ENCODE measurements at places on chromosomes 12 and 14. TPM values are rescaled to one million over a fixed set of nuclear protein-coding genes. Genes with fewer than 3 reads are reported as not detected.
A peak's percentile ranks its signal among the peaks of the same experiment; 100 is the strongest.

- no peak for DNase-seq
- H3K4me3 ChIP-seq = no peak overlapping the region
- H3K27me3 ChIP-seq = peaks cover 8% of the 10 kb centered on the region
- H3K36me3 ChIP-seq = no peaks in the 10 kb centered on the region
- H3K4me1 ChIP-seq = no peaks in the 10 kb centered on the region
Measured at GRCh38 chr12:75308279-75308678, 21.8 kb downstream of the CAPS2 start.

GRCh38 chr12:131971226-131971625, 21.5 kb downstream of the EP400 start:
- H3K27me3 ChIP-seq = no peaks in the 10 kb centered on the region
- no peak overlapping the region for H3K4me3 ChIP-seq
- no peak for DNase-seq
- peaks cover 2% of the 10 kb centered on the region for H3K4me1 ChIP-seq
- H3K36me3 ChIP-seq = peaks cover 16% of the 10 kb centered on the region

GRCh38 chr12:23472329-23472971, 477.0 kb downstream of the SOX5 start:
- no peak overlapping the region for H3K4me3 ChIP-seq
- no peaks in the 10 kb centered on the region for H3K4me1 ChIP-seq
- no peak for DNase-seq
- no peak overlapping the region for H3K27ac ChIP-seq

- no peak for DNase-seq
- H3K4me1 ChIP-seq = peaks cover 78% of the 10 kb centered on the region
- H3K4me3 ChIP-seq = peak overlapping the region; percentile 87
- H3K27me3 ChIP-seq = no peaks in the 10 kb centered on the region
- H3K27ac ChIP-seq = peak overlapping the region; percentile 99
Measured at GRCh38 chr12:47881826-47882427, 22.9 kb downstream of the VDR start.

DNA sequence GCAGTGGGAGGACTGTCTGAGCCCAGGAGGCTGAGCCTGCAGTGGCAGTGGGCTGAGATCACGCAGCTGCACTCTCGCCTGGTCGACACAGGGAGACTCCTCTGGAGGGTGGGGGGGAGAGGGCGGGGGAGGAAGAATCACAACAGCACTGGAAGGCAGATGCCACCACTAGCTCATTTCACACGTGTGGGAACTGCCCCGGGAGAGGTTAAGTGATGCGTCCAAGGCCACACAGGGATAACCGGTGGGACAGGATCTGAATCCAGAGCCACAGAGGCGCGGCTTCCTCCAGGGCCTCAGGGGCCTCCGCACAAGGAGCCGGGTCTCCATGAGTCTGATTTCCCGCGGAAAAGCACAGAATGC, 20.8 kb downstream of the STX2 start:
- no peaks in the 10 kb centered on the region for H3K27me3 ChIP-seq
- no peak for DNase-seq
- peak overlapping the region; percentile 27 for H3K27ac ChIP-seq
- H3K4me1 ChIP-seq = peaks cover 7% of the 10 kb centered on the region

DNA sequence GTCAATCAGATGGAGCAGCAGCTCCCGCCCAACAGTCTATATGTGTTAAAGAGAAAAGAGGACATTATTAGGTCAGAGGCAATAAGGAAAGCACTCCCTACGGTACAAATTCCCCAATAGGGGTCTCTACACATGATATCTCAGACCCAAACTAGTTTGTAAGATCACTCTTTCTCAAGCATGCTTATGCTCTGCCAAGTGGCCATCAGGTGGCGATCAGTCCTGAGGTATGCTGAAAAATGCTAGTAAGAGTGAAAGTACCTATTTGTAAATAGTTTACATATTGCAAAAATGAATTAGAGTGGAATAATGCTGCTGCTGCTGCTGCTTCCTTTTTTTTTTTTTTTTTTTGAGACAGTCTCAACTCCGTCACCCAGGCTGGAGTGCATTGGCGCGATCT, 61.0 kb downstream of the CPM start:
- H3K27me3 ChIP-seq = no peaks in the 10 kb centered on the region
- no peak for DNase-seq
- H3K4me3 ChIP-seq = no peak overlapping the region
- no peak overlapping the region for H3K27ac ChIP-seq
- H3K4me1 ChIP-seq = peaks cover 13% of the 10 kb centered on the region
- H3K36me3 ChIP-seq = peaks cover 45% of the 10 kb centered on the region

- no peaks in the 10 kb centered on the region for H3K27me3 ChIP-seq
- no peak for DNase-seq
- H3K4me1 ChIP-seq = no peaks in the 10 kb centered on the region
- H3K36me3 ChIP-seq = no peaks in the 10 kb centered on the region
- H3K27ac ChIP-seq = no peak overlapping the region
Measured at GRCh38 chr14:38721822-38722431, 381.1 kb downstream of the SEC23A start.

DNA sequence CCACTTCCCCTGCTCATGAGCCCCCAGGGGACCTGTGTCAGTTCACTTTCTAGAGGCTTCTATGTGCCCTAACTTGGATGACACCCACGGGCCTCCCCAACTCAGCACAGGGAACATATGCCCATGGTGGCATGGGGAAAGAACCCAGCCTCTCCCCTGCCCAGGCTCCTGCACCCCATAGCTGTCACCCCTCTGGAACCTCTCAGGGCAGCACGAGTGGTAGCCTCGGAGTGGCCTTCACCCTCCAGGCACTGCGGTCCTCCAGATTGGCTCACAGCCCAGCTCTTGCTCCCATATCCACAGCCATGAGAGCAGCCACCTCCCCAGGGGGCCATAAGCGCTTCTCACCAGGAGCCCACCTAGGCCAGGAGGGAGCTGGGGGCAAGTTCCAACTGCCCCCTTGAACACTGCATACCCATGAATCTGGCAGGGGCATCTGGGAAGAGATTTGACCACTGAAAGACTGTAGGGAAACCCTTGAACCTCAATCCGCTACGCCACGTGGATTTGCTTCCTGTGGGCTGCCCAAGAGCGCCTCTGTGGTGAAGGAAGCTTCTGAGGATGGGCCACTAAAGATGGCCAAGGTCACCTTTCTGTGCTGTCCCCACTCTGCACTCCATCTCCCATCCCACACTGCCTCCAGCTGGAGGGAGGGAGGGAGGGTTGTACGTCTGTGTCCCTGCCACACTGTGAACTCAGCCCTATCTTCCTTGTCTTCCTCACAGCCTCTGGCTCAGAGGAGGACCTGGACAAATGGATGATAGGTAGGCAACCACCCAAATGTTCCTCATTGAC, 11.9 kb downstream of the PLD4 start:
- no peak overlapping the region for H3K27ac ChIP-seq
- H3K4me3 ChIP-seq = no peak overlapping the region
- H3K36me3 ChIP-seq = no peaks in the 10 kb centered on the region
- peaks cover 2% of the 10 kb centered on the region for H3K4me1 ChIP-seq

GRCh38 chr12:34377243-34378035, 355.1 kb downstream of the ALG10 start:
- no peaks in the 10 kb centered on the region for H3K4me1 ChIP-seq
- DNase-seq = no peak
- H3K36me3 ChIP-seq = peaks cover 4% of the 10 kb centered on the region
- H3K27me3 ChIP-seq = no peaks in the 10 kb centered on the region

GRCh38 chr12:95396849-95397468, 77.0 kb upstream of the METAP2 start:
- H3K4me3 ChIP-seq = no peak overlapping the region
- H3K27me3 ChIP-seq = peaks cover 7% of the 10 kb centered on the region
- no peak overlapping the region for H3K27ac ChIP-seq
- H3K4me1 ChIP-seq = peaks cover 5% of the 10 kb centered on the region
- no peak for DNase-seq
- H3K36me3 ChIP-seq = no peaks in the 10 kb centered on the region

DNA sequence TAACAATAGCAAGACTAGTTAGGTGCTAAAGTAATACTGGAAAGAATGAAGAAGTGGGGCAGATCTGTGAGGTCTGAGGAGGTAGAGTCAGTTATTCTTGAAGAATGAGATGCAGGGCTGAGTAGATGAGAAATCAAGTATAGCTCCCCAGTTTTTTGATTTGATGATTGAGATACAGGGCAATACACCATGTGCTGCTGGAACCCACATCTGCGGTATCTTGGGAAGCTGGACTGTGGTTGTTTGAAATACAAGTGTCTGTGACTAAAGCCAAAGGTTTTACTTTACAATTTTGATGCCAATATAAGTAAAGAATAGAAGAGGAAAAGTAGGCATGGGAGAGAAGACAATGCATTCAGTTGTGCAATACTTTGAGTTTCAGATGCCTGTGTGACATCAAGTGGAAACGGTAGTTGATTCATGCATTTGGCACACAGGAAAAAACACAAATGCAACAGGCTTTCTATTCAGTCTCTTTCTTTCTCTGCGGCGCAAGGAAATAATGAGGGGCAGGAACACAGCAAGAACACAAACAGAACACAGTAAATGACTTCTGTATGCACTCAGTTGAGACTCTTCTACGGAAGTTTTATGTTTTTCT, 190.2 kb upstream of the SLC38A2 start:
- H3K4me3 ChIP-seq = no peak overlapping the region
- DNase-seq = no peak
- H3K36me3 ChIP-seq = peaks cover 42% of the 10 kb centered on the region
- H3K27me3 ChIP-seq = no peaks in the 10 kb centered on the region
- H3K27ac ChIP-seq = no peak overlapping the region

GRCh38 chr14:50362764-50363713, 33.6 kb downstream of the CDKL1 start:
- DNase-seq = peak; percentile 41
- peaks cover 29% of the 10 kb centered on the region for H3K4me1 ChIP-seq

GRCh38 chr14:68630611-68631393, 162.1 kb downstream of the ZFP36L1 start:
- H3K4me1 ChIP-seq = peaks cover 8% of the 10 kb centered on the region
- H3K4me3 ChIP-seq = no peak overlapping the region
- no peaks in the 10 kb centered on the region for H3K36me3 ChIP-seq
- peaks cover 2% of the 10 kb centered on the region for H3K27me3 ChIP-seq
- no peak overlapping the region for H3K27ac ChIP-seq

- no peak for DNase-seq
- H3K27me3 ChIP-seq = no peaks in the 10 kb centered on the region
- no peak overlapping the region for H3K27ac ChIP-seq
Measured at GRCh38 chr14:35051796-35052195, 5.7 kb downstream of the FAM177A1 start.

- no peak overlapping the region for H3K27ac ChIP-seq
- no peaks in the 10 kb centered on the region for H3K36me3 ChIP-seq
- peaks cover 29% of the 10 kb centered on the region for H3K4me1 ChIP-seq
Measured at GRCh38 chr12:46351886-46352650, 20.5 kb downstream of the SLC38A2 start.

GRCh38 chr14:60153991-60154390, 11.2 kb downstream of the DHRS7 start:
- H3K4me1 ChIP-seq = peaks cover 40% of the 10 kb centered on the region
- no peak for DNase-seq
- no peak overlapping the region for H3K4me3 ChIP-seq
- H3K27ac ChIP-seq = peak overlapping the region; percentile 58

GRCh38 chr14:52640137-52640536, 55.2 kb downstream of the ERO1A start:
- H3K27ac ChIP-seq = peak overlapping the region; percentile 66
- H3K4me1 ChIP-seq = peaks cover 11% of the 10 kb centered on the region
- peaks cover under 1% of the 10 kb centered on the region for H3K27me3 ChIP-seq
- no peak for DNase-seq
- H3K4me3 ChIP-seq = no peak overlapping the region
- H3K36me3 ChIP-seq = peaks cover 48% of the 10 kb centered on the region

DNA sequence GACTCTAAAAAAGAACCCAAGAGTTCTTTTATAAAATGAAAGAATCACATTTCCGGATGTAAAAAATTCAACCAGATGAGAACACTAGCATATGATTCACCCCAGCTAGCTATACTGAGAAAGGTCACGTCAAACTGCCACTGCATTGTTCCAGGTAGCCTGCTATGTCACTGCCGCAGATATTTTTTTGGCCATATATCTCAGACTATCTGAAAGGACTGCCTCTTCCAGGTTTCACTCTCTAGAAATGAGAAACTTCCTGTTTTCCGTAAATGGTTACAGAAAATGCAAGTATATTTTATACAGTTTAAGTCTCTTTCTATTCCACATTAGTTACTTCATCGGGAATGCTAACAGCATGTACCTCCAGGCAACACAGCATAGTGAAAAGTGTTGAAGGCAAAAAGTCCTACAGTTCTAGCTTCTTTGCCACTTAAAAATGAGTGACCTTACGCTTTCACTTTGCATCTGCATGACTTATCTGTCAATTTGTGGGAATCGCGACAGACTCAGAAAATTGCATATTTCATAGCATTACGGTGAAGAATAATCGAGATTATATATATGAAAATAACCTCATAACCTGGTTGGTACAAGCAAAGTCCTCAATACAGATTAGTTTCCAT, 105.2 kb downstream of the MED13L start:
- H3K27ac ChIP-seq = peak overlapping the region; percentile 97
- DNase-seq = peak; percentile 41
- H3K36me3 ChIP-seq = peaks cover 2% of the 10 kb centered on the region
- peaks cover 49% of the 10 kb centered on the region for H3K4me1 ChIP-seq

- no peaks in the 10 kb centered on the region for H3K36me3 ChIP-seq
- no peak overlapping the region for H3K4me3 ChIP-seq
- H3K4me1 ChIP-seq = no peaks in the 10 kb centered on the region
- peaks cover 7% of the 10 kb centered on the region for H3K27me3 ChIP-seq
- no peak for DNase-seq
- H3K27ac ChIP-seq = no peak overlapping the region
Measured at GRCh38 chr12:64968989-64969819, 144.8 kb downstream of the TBC1D30 start.

DNA sequence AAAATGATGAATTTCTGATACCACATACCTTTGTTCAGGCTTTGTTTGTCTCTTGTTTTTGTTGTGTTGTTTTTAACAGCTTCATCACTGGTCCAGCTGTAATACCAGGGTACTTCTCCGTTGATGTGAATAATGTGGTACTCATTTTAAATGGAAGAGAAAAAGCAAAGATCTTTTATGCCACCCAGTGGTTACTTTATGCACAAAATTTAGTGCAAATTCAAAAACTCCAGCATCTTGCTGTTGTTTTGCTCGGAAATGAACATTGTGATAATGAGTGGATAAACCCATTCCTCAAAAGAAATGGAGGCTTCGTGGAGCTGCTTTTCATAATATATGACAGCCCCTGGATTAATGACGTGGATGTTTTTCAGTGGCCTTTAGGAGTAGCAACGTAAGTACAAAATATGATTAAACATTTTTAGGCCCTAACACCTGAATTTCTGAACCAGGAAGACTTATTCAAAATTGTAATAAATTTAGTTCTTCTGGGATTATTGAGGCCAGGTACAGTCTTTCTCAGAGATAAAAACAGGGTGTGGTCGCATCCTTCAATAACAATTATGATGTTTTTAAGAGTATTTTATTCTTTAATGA, 22.4 kb downstream of the RXYLT1 start:
- H3K4me1 ChIP-seq = no peaks in the 10 kb centered on the region
- H3K27me3 ChIP-seq = no peaks in the 10 kb centered on the region
- H3K27ac ChIP-seq = no peak overlapping the region

- H3K27me3 ChIP-seq = peaks cover 10% of the 10 kb centered on the region
- H3K36me3 ChIP-seq = no peaks in the 10 kb centered on the region
- no peak overlapping the region for H3K4me3 ChIP-seq
- H3K4me1 ChIP-seq = no peaks in the 10 kb centered on the region
Measured at GRCh38 chr12:54160769-54161480, 27.9 kb downstream of the SMUG1 start.

The CLEC4C gene
- not detected for total RNA-seq

The FZD10 gene
- not detected for total RNA-seq

The SLC8A3 gene
- total RNA-seq = 0.37 TPM

The SLC6A12 gene
- 0.37 TPM for total RNA-seq

The TAS2R7 gene
- total RNA-seq = not detected

The KRT78 gene
- total RNA-seq = not detected

The KRT6A gene
- not detected for total RNA-seq

The TAS2R31 gene
- total RNA-seq = 3.9 TPM

The NKX2-8 gene
- total RNA-seq = not detected
